Naive thymus-derived CD4-positive, alpha-beta T cell (primary cell): ENCODE measurements at places on chromosomes 3 and 15.

DNA sequence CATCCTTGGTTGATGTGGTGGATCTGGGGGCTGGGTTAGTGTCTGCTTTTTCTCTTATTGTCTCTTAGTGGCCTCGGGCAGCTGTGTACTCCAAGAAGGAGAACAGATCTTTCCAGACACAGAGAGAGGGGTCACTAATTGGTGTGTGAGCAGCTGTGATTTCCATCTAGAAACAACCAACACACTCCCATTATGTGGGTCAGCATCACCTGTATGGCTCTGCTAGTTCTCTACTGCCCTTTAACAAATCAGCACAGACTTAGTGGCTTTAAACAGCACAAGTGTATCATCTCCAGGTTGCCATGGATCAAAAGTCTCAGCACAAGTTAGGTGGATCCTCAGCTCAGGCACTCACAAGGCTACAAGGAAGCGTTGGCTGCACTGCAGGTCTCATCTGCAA lies 156.8 kb downstream of the LRTM1 start:
- no peak for DNase-seq

DNA sequence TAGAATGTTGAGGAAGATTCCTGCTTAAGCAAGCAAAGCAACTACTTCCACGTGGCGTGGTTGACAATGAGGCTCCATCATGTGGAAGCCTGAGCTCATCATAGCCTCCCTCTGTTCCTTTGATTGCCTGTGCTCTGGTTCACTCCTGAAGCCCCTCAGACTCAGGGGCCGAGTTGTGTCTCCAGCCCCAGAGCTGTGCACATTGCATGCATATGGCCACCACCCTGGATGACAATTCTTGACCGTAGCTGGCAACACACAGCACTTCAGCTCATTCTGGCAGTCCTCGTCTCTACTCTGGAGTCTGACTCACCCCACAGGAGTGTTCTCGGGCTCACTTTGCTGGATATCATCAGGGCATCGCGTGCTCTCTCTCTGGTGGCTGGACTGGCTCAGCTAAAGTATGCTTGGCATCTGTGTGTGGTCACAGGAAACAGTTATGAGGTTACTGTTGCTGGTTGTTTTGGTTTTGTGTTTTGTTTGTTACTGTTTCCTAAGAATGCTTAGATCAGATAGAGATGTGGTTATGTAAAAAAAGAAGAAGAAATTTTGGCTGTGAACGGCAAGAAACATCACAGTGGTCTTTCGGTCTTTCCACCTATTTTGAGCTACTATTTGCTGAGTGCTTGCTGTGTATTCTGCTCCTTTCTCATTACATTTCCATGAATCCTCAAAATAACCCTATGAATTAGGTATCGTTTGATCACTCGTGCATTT lies 41.6 kb upstream of the MRPS22 start:
- DNase-seq, result no peak

DNA sequence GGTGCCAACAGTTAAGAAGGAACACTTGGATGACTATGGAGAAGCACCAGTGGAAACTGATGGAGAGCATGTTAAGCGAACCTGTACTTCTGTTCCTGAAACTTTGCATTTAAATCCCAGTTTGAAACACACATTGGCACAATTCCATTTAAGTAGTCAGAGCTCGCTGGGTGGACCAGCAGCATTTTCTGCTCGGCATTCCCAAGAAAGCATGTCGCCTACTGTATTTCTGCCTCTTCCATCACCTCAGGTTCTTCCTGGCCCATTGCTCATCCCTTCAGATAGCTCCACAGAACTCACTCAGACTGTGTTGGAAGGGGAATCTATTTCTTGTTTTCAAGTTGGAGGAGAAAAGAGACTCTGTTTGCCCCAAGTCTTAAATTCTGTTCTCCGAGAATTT lies 3.0 kb downstream of the SKIL start:
- DNase-seq, result no peak

DNA sequence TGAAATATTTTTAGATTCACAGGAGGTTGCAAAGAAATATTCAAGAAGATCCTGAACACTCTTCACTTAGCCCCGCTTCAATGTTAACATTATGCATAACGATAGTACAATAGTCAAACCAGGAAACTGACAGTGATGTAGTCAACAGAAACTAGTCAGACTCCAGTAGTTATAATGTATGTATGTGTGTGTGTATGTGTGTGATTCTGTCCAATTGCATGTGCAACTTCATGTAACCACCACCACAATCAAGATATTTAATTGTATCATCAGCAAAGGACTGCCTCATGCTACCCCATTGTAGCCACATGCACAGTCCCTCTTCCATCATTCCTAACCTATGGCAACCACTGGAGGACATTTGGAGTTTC lies 77.9 kb downstream of the APBA2 start:
- DNase-seq, result no peak

- DNase-seq, result no peak
Observed at GRCh38 chr15:32706704-32707103, 11.1 kb upstream of the GREM1 start.

GRCh38 chr3:4935347-4935746 lies 43.9 kb upstream of the BHLHE40 start:
- no peak for DNase-seq

GRCh38 chr15:60551147-60551780 lies 72.3 kb upstream of the ICE2 start:
- no peak for DNase-seq

- no peak for DNase-seq
Observed at GRCh38 chr3:168338161-168338560, 242.4 kb upstream of the GOLIM4 start.

DNA sequence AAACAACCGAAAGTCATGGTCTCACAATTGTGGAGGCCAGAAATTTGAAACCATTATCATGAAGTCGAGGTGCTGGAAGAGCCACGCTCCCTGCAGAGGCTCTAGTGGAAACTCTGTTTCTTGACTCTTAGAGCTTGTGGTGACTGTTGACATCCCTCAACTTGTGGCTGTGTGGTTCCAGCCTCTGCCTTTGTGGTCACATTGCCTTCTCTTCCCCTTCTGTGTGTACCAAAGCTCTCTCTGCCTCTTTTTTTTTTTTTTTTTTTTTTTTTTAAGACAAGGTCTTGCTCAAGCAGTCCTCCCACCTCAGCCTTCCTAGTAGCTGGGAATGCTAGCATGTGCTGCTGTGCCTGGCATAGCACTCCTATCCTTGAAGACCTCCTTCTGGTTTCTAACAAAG lies 48.7 kb upstream of the CRTC3 start:
- peak; percentile 18 for DNase-seq

DNA sequence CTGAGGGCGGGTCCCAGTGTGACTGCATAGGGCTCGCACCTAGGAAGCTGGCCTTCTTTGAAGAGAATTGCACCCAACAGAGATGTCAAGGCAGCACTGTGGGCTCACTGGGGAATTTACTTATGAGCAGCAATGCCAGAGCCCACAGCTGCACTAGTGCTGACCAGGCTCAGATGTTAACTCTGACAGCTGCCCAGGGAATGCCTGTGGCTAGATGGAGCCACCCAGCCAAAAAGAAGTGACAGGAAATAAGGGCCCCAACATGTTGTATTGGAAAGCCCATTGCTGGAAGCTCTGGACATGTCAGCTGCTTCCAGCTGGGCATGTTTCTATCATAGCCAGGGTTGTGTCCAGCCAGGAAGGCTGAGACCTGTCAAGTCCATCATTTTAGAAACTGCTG lies 90.9 kb upstream of the ZNF280D start:
- no peak for DNase-seq

GRCh38 chr15:41336549-41336948 lies 3.9 kb downstream of the NUSAP1 start:
- no peak for DNase-seq

DNA sequence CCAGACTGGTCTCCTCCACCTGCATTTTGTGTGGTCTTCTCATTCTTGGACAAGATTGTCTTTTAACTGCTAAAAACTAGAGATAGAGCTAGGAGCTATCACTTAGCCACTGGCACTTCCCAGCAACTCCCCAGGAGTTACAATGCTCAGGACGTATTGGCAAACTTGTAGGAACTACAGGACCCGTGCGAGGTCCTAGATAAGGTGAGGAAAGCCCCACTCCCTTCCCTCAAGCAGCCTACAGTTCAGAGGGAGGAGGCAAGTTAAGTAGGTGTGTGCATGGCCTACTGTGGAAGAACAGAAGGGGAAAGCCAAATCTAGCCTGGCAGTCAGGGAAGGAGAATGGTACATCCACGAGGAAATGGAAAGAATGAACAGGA lies 504.7 kb upstream of the PROK2 start:
- DNase-seq, result no peak

DNA sequence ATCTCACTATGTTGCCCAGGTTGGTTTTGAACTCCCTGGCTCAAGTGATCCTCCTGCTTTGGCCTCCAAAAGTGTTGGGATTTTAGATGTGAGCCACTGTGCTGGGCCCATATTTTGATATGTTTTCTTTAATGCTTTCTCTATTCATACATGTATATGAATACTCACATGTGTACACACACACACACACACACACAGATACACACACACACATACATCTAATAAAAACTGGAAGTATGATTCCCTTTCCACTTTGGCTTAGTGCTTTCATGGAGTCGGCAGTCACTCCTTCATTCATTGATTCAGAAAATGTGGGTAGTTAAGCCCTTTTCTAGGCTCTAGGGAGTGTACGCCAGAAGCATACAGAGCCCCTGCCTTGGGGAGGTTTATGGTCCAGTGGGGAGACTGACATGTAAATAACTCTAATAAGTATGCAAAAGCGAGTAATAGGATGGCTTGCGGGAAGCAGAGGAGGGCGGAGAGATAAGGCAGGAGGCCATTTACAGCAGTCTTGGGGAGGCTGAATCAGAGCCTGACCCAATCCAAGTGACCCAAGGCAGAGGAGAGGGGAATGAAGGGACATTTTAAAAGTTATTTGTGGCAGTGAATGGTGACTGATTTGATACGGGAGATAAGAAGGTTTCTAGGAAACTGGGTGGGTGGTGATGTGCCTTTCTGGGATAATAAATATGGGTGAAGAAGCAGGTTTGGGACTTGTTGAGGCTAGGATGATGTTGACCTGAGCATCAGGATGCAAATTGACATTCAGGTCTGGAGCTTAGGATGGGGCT lies 32.5 kb upstream of the TATDN2 start:
- DNase-seq, result no peak

- DNase-seq, result no peak
Observed at GRCh38 chr3:104952146-104952972, 414.4 kb upstream of the ALCAM start.

- DNase-seq, result no peak
Observed at GRCh38 chr15:55457401-55458022, 49.2 kb downstream of the PIERCE2 start.

- DNase-seq, result no peak
Observed at GRCh38 chr3:187504435-187504834, 136.2 kb downstream of the RTP4 start.

DNA sequence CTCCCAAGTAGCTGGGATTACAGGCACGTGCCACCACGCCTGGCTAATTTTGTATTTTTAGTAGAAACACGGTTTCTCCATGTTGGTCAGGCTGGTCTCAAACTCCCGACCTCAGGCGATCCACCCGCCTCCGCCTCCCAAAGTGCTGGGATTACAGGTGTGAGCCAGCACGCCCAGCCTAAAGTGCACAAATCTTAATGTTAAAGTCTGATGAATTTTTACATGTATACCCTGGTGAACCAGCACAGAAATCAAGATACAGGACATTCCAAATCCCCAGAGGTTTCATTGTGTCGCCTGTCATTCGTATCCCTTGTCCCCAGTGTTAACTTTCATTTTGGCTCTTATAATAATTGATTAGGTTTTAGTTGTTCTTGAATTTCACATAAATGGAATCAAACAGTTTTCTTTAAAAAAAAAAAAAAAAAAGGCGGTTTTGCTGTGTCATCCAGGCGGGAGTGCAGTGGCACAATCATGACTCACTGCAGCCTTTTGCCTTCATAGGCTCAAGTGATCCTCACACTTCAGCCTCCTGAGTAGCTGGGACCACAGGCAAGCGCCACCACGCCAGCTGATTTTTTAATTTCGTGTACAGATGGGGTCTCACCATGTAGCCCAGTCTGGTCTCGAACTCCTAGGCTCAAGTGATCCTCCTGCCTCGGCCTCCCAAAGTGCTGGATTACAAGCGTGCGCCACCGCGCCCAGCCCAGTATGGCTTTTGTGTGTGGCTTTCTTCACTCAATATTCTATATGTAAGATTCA lies 1.5 kb upstream of the TM4SF19 start:
- no peak for DNase-seq

GRCh38 chr15:72852273-72852672 lies 68.7 kb upstream of the ADPGK start:
- DNase-seq, result no peak

DNA sequence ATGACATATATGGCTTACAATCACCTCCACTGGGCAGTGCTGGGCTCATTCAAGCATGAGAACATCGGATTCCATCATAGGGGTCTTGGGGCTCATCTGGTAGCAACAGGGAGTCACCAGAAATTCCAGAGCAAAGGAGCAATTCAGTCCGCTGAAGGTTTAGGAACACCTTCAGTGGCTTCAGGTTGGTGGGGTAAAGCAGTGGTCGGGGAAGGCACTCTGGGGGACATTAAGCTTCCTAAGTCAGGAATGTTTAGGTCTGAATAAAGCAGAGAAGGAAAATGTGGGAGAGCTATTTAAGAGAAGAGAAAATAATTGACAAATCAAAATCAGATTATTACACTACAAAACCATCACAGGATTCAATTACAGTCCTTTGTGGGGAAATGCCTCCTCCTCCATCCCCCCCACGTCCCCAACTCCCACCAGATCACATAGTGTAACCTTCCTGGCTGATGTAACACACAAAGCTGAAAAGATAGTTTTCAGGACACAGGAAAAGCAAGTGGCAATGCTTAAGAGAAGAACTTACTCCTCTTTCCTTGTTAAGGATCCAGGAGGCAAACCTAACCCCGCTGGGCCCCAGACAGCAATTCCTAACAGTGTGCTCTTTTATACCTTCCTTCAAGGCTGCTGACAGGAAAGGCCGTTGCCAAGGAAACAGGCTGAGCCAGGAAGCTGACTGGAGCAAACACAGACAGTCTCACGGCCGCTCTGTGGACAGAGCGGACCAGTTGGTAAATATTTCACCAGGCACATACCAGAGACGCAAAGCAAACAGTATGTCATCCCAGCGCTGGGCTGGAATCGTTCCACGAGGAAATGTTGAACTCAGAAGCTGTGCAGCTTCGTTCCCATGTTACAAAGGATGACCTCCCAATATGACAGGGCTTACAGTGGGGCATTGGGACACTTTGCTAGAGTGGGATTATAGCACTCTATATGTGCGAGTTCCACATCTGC lies 57.5 kb upstream of the LMCD1 start:
- no peak for DNase-seq

- no peak for DNase-seq
Observed at GRCh38 chr15:58734859-58735258, 14.6 kb downstream of the ADAM10 start.

DNA sequence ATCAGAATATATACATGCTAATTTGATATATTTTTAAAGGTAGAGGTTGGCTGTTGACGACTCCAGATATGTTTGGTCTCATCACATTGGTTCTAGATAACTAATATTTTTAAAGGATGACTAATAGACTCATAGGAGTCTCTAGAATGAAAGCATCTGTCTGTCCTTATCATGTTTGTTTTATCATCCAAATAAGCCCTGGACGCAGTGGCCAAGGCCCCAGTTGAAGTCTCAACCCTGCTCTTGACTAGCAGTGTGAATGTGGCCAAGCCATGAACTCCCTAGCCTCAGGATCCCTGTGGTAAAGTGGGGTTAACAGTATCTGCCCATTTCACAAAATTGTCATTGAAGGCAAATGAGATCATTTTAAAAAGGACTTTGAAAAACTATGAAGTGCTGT lies 53.6 kb downstream of the ABHD2 start:
- no peak for DNase-seq
